ENCODE measurements at places on chromosomes 2 and 18.

DNA sequence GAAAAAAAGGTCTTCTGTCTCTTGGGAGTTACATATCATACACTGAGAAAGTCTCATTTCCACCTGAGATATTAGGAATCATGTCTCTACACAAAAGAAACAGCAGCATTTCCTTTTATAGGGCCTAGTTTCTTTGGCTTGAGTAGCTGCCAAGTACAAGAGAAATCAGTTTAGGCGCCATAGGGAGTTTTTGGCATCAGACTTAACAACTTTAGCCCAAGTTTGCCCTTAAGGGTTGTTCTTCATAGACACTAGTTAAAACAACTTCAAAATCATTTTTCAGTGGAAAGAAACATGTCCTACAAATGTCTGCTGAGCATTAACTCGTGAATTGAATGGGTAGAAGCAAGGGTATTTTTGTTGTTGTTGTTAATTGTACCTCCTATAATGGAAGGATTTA lies 587.0 kb upstream of the DSEL start:
- no peak for DNase-seq

DNA sequence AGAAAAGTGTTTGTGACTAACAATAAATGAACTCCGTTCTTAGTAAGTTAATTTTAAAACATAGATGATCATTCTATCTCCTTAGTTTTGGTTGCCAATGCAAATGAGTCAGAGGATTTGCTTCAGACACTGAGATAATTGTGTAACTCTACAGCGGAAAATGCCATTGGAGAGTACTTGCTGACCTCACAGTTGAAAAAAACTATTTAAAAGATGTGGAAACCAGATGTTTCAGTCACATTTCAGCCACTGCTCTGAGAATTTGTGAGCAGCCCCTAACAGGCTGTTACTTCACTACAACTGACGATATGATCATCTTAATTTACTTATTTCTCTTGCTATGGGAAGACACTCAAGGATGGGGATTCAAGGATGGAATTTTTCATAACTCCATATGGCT lies at the start of gene TNFAIP6:
Gene TNFAIP6 (plus strand): TSS at position 234 of the 400 bp plus-strand sequence. CDS start 75 bp downstream, at position 309.
- DNase-seq = no peak

- DNase-seq = no peak
These were observed 16.0 kb downstream of the LINC00305 start for GRCh38 chr18:64132871-64133270.

- no peak for DNase-seq
These were observed 63.8 kb upstream of the BZW1 start for GRCh38 chr2:200747668-200748618.

DNA sequence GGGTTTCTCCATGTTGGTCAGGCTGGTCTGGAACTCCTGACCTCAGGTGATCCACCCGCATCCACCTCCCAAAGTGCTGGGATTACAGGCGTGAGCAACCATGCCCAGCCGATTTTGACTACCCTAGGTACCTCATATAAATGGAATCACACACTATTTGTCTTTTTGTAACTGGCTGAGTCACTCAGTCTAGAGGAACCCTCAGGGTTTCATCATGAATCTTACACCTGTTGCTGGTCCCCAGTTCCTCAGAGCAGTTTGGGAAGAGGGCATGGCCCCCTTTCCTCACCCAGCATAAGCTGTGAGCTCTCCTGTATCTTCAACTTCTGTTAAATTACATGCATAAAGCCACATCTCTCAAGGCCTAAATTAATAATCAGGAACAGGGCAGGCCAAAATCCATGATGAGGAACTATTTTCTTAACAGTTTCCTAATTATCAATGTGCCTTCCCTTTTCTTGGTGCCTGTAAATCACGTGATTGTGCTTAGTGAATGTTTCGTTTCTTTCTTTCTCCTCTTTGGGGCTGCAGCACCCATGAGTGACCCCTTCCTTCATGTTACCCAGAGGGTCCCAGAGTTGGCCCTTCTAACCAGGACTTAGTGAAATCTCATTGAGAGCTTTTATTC lies 20.9 kb downstream of the DYSF start:
- no peak for DNase-seq

DNA sequence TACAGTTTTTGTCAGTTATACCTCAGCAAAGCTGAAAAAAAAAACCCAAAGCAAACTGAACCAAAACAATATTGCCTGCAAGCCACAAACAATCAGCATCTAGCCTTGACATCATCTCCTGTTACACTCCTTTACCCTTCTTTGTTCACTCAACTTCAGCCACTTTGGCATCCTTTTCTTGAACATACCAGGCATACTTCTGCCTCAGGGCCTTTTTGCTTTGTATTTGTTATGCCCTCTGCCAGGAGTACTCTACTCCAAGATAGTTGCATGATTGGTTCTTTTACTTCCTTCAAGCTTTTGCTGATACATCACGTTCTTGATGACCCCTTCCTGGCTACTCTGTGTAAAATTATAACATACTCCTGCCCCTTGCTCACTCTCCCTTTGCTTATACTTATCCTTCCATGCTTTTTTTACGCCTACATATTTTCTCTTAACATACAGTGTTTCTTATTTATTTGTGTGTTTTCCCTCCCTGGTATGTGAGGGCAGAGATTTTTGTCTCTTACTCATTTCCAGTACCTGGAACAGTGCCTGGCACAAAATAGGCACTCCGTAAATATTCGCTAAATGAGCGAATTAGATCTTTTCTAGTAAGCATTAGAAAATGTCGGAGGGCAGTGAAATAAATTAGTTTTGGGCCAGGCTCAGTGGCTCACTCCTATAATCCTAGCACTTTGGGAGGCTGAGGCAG lies 12.7 kb downstream of the ABI2 start:
- no peak for DNase-seq

DNA sequence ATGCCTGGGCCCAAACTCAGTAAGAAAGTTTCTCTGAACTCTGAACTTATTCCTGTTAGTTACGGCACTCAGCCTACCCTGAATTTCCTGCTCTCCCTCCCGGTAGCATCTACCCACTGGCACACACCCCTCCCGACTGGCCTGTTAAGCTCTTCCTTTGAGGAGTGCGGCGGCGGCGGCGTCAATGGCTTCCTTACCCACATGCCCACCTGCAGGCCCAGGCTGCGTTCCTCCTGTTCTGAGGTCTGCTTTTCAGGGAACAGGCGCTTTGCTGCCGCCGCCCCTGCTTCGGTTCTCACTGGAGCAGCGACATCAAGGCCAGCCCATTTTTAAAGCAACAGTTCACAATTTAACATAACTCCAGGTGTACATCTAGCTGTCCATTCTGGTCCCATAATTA lies 432.4 kb downstream of the DCDC2C start:
- no peak for DNase-seq

DNA sequence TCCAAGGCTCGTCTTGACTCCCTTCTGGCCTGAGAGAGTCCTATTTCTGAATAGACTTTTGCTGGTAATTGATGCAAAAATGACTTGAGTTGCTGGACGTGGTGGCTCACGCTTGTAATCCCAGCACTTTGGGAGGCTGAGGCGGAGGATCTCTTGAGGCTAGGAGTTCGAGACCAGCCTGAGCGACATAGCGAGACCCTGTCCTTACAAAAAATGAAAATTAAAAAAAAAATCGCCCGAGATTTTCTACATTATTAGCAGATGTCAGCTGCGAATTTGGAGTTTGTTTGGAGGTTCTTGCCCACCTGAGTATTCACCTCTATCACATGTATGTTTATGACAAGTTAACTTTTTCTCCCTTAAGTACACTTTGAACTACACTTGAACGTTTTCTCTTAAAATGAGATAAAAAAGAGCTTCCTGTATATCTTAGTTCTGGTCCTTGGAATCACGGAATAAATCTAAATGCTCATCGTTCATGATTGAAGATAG lies 471 bp upstream of the C2orf42 start:
- DNase-seq = no peak

- no peak for DNase-seq
These were observed 29.9 kb downstream of the GLS start for GRCh38 chr2:190910341-190911136.

DNA sequence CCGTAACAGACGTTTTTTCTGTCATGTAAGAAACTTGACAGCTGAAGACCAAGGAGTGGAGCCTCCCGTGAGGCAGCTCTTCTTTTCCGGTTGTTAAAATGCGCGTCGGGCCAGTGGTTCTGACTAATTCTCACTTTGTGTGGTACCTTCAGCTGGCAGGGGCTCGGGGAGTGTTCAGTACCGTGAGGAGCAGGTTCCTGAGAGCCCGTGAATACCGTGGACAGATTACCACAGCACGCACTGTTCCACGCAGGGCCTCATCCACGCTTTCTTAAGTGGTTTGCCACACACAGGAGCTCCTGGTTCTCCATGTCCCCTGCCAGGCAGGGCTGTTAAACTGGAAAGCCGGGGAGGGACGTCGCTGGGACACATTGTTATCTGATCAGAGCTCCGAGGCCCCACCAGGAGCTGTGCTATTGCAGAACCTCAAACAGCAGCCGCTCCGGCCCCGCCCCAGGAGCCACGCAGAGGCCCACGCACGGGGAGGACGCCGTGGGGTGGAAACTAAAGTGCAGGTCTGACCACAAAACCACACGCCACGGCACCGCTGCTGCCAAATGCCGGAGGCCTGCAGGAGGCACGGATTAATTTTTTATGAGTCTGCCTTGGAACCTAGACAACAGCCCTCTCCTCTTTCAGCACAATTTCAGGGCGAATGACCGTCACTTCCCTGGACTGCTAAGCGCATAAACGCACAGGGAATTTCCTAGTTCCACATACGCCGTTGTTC lies 43.3 kb downstream of the NFATC1 start:
- DNase-seq = peak; percentile 16

- no peak for DNase-seq
These were observed 133.9 kb upstream of the KLHL14 start for GRCh38 chr18:32906506-32907310.

GRCh38 chr2:133461484-133461883 lies 106.8 kb downstream of the NCKAP5 start:
- no peak for DNase-seq

Data from CD4-positive, CD25-positive, alpha-beta regulatory T cell (primary cell).